ENCODE measurements at places on chromosomes 11 and 22. TPM values are rescaled to one million over a fixed set of nuclear protein-coding genes. Genes with fewer than 3 reads are reported as not detected.
A peak's percentile ranks its signal among the peaks of the same experiment; 100 is the strongest.

VSIG2 gene
- 176 TPM for total RNA-seq

ALDH3B2 gene
- total RNA-seq: 0.73 TPM

KDM4E gene
- total RNA-seq: not detected

MYEOV gene
- total RNA-seq: 3.8 TPM

C11orf86 gene
- total RNA-seq: 24.5 TPM

KCNJ1 gene
- not detected for total RNA-seq

OR4A47 gene
- not detected for total RNA-seq

COMMD9 gene
- 42.2 TPM for total RNA-seq

CBL gene
- total RNA-seq: 14.1 TPM

GRAMD1B gene
- total RNA-seq: 3.1 TPM

ACTN3 gene
- total RNA-seq: not detected

SEPTIN5 gene
- total RNA-seq: 4.6 TPM

TMA7B gene
- total RNA-seq: not detected

MUC5AC gene
- 0.09 TPM for total RNA-seq

B4GALNT4 gene
- 3.3 TPM for total RNA-seq

- peak; percentile 53 for DNase-seq
These were observed 28.8 kb upstream of the MOB2 start for GRCh38 chr11:1515082-1516060.

- no peak for DNase-seq
These were observed 49.7 kb downstream of the RTN4R start for GRCh38 chr22:20218326-20218872.

DNA sequence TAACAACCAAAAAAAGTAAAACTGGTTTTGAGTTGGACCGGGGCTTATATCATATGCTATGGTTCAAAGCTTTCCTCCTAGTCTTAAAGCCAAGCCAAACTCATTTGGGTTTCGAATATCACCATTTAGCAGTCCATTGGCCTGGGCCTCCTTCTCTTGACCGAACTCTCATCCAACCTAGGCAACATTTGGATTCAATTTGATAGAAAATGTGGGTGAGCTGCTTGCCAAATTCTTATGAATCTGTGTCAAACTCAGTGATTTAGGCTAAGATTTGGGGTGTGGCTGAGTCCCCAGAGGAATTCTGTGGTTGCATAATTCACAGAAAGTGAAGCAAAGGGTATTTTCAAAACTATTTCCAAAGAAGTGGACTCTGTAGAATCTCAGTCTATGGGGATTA lies 83.7 kb downstream of the BLID start:
- DNase-seq: no peak

DNA sequence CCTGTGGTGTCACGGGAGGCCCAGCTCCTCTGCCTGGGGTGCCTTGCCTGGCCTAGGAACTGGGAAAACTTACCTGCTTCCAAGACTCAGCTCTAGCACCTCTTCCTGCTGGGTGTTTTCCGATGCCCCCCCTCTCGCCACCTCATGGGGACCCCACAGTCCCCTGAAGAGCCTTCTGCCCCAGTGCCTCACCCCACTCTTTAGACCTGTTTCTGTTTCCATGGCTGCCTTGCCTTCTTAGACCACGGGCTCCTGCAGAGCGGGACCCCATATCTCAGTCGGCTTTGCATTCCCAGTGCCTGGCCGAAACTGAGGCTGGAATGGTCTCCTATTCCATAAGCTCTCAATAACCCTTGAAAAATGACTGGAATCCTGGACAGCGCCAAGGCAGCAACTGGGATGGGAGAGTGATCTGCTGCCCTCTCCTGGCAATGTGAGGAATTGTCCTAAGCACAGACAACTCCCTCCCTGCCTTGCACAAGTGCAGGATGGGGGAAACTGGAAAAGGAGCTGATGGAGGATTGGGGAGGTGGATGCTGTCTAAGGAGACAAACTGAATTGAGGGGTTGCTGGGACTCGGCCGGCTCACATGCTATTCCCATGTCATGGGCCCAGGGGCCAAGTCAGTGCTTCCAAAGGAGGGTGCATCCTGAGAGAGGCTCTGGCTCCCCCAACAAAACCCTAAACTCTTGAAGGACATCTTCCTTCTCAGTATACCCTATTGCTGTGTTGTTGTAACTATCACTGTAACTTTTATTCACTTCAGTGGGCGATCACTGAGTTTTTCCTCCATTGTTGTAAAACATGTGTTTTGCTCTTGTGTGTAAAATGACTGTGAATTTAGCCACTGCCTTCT lies 26.6 kb upstream of the IL17RA start:
- DNase-seq: peak; percentile 53

GRCh38 chr22:32693102-32693501 lies 108.4 kb upstream of the TIMP3 start:
- DNase-seq: no peak

DNA sequence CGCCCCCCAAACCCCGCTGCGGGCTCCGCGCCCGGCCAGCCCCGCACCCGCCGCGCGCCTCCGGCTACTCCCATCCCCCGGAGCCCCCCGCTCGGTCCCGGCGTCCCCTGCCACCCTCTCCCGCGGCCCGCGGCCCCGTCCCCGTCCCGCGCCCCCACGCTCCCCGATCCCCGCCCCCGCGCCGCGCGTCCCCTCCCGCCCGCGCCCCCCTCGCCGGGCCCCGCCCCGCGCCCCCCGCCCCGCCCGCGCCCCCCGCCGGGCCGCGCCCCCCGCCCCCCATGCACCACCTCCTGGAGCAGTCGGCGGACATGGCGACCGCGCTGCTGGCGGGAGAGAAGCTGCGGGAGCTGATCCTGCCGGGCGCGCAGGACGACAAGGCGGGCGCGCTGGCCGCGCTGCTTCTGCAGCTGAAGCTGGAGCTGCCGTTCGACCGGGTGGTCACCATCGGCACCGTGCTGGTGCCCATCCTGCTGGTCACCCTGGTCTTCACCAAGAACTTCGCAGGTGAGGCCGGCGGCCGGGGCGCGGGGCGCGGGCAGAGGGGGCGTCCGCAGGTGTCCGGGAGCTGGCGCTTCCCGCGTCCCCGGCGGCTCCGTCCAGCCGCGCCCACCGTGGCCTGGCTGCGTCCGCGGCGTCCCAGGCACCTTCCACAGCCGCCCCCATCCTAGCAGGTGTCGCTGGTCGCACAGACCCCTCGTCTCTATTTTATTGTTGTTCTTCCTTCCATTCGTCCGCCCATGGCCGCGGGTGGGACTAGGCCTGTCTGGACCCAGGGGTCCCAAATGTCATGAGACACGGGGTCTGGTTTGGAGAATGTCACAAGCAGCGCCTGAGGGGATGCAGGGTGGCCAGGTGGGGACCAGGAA lies at the start of gene PANX2:
PANX2 (plus strand) TSS at position 279 of the 866 bp plus-strand sequence; CDS start at position 279, 0 bp downstream.
- DNase-seq: no peak

GRCh38 chr11:103703437-103703836 lies 333.0 kb upstream of the DDI1 start:
- DNase-seq: no peak

DNA sequence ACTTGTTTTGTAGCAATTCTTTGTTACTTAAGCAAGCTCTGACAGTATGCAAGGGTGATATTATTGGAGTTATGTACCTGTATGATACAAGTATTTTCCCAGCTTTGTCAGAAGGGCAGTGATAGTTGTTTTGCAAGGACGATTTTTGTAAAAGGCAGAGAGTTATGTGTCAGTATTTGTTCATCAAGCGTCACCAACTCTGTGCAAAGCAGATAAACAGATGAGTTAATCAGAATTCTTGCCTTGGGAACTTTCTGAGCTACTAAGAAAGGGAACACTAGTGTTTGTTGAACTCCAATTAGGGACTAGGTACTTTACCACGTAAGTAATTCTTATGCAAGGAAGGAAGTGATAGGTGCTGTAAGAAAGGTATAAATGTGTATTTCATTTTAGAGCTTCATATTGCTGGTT lies 1.4 kb downstream of the USP47 start:
- DNase-seq: no peak

DNA sequence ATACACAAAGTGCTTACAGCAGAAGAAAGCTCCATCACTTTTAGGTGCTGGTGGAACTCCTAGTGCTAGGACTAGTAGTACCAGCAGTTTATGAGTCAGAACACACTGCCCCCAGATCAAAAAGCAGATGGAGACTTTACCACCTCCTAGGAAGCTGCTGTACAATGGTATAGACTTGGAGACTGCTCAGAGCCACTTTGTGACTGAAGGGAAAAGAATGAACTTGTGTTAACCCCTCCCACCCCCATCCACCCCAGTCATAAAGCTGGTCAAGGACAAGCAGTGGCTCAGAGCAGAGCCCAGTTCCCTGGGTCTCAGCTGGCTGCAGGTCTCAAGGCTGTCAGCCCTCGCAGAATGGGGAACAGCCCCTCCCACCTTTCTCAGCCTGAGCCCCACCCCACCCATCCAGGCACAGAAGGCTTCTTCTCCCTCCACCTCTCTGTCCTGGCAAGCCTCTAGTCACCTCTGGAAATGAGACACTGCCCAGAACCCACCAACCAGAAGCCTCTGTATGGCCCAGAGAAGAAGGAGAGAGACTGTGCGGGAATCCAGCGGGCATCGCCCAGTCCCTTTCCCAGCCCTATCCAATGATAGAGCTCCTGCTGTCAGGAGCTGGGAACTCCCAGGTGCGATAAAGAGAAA lies 23.8 kb downstream of the PACSIN2 start:
- DNase-seq: peak; percentile 72

DNA sequence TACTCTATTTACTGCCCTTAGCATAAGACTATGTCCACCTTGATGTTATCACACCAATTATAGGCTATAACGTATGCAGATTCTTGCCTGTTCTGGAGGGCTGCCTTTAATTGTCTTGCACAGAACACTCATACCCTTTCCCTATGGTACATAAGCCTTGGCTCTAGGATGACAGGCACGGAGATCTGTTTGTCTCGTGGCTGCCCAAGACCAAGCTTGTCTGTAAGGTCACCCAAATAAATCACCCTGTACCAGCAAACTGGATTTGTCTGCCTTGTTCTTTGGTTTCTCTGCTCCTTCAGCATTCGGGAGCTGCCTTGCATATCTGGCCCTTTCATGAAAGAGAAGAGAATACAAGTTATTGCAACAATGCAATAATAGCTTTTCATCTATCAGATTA lies 7.5 kb upstream of the TSGA10IP start:
- no peak for DNase-seq

GRCh38 chr11:2585566-2586086 lies 114.2 kb downstream of the KCNQ1OT1 start:
- DNase-seq: peak; percentile 18

- no peak for DNase-seq
These were observed 56.3 kb downstream of the ZNF280B start for GRCh38 chr22:22452211-22452610.

- DNase-seq: no peak
These were observed 24.6 kb upstream of the ZDHHC13 start for GRCh38 chr11:19092342-19092741.

- no peak for DNase-seq
These were observed 33.3 kb upstream of the WNT11 start for GRCh38 chr11:76239483-76240160.

GRCh38 chr22:29195118-29195963 lies 10.4 kb upstream of the EMID1 start:
- no peak for DNase-seq

GRCh38 chr11:73356979-73357860 lies 19.0 kb upstream of the RELT start:
- no peak for DNase-seq

- no peak for DNase-seq
These were observed 737.4 kb upstream of the LUZP2 start for GRCh38 chr11:23759489-23759888.

- DNase-seq: peak; percentile 89
These were observed 13.8 kb downstream of the PHLDB1 start for GRCh38 chr11:118621071-118621783.

DNA sequence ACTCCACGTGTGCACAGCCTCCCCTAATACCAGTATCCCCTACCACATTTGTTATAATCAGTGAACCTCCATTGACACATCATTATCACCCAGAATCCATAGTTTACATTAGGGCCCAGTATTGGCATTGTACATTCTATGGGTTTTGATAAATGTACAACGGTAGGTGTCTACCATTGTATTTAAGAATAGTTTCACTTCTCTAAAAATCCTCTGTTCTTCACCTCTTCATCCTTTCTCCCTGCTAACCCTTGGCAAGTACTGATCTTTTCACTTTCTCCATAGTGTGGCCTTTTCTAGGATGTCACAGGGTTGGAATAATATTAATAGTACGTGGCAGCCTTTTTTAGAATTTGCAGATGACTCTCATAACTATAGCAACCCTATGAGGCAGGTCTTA lies 353.8 kb downstream of the DDX10 start:
- DNase-seq: no peak

DNA sequence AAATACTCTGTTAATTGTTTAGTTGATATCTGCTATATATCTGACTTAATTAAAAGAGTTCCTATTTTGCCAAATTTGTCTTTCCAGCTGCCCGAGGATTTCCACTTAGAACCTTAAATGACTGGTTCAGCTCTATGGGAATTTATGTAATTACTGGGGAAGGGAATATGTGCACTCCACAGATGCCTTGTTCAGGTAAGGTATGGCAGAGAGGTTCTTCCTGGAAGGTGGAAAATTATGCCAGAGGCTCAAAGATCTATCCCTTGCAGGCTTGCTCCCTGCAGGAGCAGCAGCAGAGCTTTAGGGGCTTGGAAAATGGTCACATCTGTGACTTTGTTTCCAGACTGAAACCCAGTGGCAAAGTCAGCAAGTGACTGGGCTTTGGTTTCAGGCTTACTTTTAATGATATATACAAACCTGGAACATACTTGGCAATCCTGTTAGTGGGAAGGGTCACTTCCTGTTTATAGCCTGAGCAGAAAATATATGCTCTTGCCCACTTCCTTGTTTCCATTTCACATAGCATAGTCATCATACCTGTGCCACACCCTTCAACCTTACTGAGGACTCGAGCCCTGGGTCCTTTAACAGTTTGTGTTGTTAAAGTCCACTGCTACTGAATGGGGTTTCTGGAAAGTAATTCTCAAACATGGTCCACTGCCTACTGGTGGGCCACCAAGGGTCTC lies 23.7 kb downstream of the WBP2NL start:
- DNase-seq: no peak

- DNase-seq: no peak
These were observed 202.2 kb downstream of the CEP164 start for GRCh38 chr11:117529816-117530215.

DNA sequence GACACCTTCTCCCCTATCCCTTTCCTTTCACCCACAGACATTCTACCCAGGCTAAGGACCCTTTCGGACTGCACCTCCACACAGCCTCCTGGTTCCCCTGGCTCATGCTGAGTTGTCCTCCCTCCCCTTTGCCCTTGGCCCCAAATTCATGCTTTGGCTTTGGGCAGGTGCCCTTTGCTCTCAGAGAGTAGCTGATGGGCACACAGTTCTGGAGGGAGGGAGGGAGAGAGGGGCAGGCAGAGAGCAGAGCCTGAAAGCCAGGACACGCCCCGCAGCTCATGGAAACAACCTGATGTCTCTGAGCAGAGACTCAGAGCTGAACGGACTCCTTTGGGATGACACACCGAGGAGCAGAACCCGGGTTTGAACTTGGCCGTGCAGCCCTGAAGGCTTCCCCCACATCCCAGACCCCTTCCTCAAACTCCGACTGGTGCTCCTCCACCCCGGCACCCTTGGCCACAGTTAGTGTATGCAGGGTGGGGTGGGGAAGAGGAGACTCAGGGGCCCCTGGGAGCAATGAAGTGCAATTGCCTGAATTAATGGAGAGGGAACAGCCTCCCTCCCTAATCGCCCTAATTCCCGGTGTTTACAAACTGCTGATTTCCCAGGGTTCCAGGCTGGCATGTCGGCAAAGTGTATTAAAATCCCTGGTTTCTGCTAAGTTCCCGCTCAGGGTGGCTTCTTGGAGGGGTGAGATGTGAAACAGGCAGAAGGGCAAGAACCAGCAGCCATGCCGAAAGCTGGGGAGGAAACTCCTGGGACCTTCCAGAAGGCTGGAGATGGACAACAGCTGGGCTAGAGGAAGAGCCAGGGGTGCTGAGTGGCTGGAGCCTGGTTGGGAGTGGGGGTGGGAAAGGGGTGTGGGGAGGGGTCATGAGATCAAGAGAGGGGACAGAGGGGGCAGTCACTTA lies 71.2 kb upstream of the SHISAL1 start:
- no peak for DNase-seq

- no peak for DNase-seq
These were observed 34.2 kb downstream of the SYT7 start for GRCh38 chr11:61546663-61547062.
